ENCODE measurements at places on chromosomes 12 and 14. TPM values are rescaled to one million over a fixed set of nuclear protein-coding genes. Genes with fewer than 3 reads are reported as not detected.

The WDR89 gene
- 21.4 TPM for total RNA-seq

The KLHL33 gene
- total RNA-seq = not detected

The CFAP54 gene
- 11.3 TPM for total RNA-seq

The REP15 gene
- 4.0 TPM for total RNA-seq

The GSG1 gene
- total RNA-seq = 5.1 TPM

The ACVRL1 gene
- total RNA-seq = 2.1 TPM

The CD163L1 gene
- 0.10 TPM for total RNA-seq

The CYP46A1 gene
- total RNA-seq = not detected

The TSPAN8 gene
- 1.7 TPM for total RNA-seq

The PRH2 gene
- total RNA-seq = not detected

The RNF41 gene
- total RNA-seq = 140 TPM

The CLEC4A gene
- 0.35 TPM for total RNA-seq

The SERPINA12 gene
- total RNA-seq = not detected

The TMEM52B gene
- 6.9 TPM for total RNA-seq

Data from renal cortical epithelial cell (primary cell).